T-helper 9 cell (primary cell): ENCODE measurements at places on chromosomes 12 and 14.

DNA sequence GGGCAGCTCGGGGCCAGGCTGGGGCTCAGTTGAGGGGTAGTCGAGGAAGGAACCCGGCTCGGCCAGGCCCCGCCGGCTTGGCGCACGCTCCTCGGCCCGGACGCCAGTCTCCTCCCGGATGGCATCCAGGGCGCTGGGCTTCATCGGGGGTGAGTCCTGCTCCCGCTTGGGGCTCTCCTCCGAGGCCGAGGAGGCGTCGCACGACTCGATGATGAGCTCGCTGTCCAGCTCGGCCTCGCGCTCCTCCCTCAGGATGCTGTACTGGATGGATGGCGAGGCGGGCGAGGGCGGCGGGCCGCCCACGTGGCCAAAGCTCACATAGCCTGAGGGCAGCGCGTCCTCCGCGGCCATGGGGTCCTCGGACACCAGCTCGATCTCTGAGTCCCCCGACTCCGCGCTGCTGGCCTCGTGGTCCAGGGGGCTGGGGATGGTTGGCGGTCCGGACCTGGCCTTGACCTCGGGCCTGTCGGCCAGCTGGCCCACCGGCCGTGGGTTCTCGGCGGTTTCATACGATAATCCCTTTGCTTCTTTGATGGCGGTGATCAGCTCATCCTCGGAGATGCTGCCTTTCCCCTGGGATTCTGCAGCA, 143.4 kb downstream of the RTN1 start:
- DNase-seq: no peak

GRCh38 chr12:67810166-67810565, 161.6 kb downstream of the DYRK2 start:
- no peak for DNase-seq

DNA sequence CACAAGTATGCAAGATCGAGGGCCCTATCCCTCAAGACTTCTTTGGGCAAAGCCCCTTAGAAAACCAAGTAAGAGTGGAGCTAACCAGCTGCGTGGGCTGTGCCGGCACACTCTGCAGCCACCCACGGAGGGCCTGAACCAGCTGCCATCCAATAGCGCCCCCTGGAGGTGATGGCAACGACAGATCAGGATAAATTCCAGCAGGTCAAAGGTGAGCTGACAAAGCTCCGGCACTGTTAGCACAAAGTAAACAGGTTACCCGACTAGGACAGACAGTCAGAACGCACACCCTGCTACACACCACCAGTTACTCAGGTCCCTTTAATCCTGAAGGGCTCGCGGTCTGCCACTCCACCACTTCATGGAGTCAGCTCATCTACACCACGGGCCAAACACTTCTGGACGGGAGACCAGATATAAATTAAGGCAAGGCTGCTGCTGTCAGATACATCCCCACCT, 4.9 kb downstream of the ZBTB39 start:
- DNase-seq: peak; percentile 74

- DNase-seq: peak; percentile 60
These were observed at the start of gene ABHD4 for GRCh38 chr14:22598099-22598895. TSS of gene ABHD4 (plus strand) at chr14:22598300. CDS start at chr14:22598307, 7 bp downstream.

GRCh38 chr12:46174919-46175318, 93.9 kb downstream of the SLC38A1 start:
- DNase-seq: no peak

GRCh38 chr12:67452119-67452805, 183.1 kb downstream of the CAND1 start:
- DNase-seq: no peak

- DNase-seq: no peak
These were observed 1358.8 kb upstream of the TMEM132C start for GRCh38 chr12:126907900-126908764.

DNA sequence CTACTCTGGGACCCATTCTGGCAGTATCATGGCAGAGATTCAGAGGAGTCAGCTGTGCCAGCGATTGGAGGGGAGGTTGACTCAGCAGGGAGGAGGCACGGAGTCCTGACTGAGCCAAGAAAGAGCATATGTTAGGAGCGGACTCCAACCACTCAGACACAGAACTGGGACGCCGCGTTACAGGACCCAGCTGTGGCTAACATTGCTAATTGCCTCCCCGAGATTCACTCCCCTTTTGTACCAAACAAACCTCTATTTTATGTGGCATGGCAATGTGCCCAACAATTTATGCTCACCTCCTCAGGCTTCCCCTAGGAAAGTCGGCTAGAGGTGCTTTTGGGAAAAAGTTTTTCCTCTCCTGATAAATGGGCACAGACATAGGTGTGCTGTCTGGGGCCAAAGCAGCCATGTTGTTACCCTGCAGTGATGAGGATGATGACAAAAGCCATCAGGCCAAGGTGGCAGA, 15.2 kb upstream of the CLIP1 start:
- no peak for DNase-seq

- no peak for DNase-seq
These were observed 150.9 kb downstream of the EMP1 start for GRCh38 chr12:13347241-13348043.

- no peak for DNase-seq
These were observed 204.5 kb upstream of the PPFIA2 start for GRCh38 chr12:81963636-81964035.

DNA sequence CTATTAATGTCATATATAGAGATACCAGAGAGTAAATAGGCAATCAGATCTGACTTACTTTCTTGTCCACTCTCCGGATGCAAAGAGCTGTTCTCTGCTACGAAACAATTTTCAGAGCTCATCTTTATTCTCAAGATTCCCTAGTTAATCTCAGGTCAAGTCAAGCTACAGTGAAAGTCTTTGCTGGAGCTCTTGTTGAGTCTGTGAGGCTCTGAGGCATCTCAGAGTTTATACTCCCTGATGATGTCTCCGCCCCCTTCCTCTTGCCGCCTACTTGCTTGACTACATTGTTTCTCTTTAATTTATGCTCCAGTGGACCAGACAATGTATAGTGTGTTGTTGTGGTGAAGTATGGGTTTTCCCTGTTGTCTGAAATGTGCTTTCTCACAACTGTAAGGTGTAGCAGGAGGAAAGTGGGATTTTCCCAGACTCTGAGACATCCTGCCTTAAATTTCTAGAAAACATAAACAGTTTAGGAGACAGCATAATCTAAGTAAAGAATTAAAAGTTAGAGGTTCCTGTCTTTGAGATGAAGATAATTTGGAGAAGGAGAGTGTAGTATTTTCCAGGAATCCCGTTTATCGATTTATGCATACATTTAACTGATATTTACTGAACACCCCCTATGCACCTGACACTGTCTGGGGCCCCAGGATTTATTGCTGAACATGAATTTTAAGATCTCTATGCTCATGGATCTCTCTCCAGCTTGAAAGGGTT, at the start of gene CD69:
Gene CD69, minus strand, starts transcription at position 203 of the 720 bp plus-strand sequence. Its CDS starts 81 bp downstream, at position 122.
- DNase-seq: peak; percentile 66

DNA sequence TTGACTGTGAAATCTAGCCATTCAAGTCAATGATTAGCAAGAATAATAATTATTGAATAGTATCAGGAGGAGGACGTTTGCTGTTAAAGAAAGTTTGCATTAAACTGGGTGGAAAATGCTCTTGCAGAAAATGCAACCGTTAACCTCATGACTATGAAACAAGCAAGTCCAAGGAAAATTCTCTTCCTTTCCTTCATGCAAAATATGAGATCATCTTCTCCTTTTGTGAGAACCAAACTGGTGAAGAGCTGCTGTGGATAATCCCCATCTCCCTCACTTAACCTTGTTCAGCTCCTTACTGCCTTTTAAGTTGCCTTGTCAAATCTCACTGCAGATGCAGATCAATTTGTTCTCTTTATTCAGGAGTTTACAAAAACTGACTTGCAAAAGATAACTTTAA, 142.5 kb downstream of the BCAT1 start:
- no peak for DNase-seq

- no peak for DNase-seq
These were observed 3.6 kb upstream of the NINJ2 start for GRCh38 chr12:666766-667308.

DNA sequence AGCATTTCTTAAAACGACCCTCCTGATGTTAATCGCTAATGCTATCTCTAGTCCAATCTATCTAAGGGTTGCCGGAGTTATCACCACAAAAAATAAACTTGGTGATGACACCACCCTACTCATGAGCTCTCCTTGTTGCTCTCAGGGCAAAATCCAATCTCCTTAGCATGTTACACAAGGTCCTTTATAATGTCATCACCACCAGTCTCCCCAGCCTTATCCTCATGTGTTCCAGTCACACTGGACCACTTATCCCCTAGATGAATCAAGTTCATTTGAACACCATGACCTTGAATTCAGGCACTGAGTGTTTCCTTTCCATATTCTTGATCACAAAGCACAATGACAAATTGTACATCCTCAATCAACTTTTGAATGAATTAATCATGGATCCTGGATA, 19.0 kb upstream of the DRAM1 start:
- DNase-seq: no peak

DNA sequence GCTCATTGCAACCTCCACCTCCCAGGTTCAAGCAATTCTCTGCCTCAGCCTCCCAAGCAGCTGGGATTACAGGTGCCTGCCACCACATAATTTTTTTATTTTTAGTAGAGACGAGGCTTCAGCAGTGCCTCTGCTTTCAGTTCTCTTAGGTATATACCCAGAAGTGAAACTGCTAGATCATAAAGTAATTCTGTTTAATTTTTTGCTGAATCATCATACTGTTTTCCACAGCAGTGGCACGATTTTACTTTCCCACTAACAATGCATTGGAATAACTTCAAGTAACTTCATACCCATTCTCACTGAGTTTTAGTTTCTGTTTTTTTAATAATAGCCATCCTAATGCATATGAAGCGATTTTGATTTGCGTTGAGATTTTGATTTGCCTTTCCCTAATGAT, 148.0 kb upstream of the G2E3 start:
- no peak for DNase-seq

- DNase-seq: no peak
These were observed 30.7 kb upstream of the OVCH1 start for GRCh38 chr12:29528161-29528560.

GRCh38 chr12:105200385-105200784, 35.6 kb downstream of the APPL2 start:
- DNase-seq: no peak

GRCh38 chr12:89225401-89225800, 126.9 kb downstream of the DUSP6 start:
- peak; percentile 43 for DNase-seq

GRCh38 chr14:60210703-60211102, 38.3 kb upstream of the PPM1A start:
- no peak for DNase-seq

DNA sequence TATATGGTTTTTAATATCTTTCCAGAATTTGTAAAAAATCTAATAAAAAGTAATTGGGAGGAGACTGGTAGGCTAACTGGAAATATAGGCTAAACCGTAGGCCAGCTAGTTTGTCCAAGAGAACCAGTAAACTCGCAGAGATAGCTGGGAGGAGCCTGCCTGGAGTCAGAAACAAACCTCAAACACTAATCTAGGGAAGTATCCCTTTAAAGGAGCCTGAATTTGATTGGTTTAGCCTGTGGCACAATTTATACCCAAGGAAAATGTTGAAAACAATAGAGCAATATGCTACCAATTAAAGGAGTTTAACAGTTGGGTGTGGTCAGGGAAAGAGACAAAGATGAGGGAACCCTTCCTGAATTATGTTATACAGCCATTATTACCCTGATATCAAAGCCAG, 109.6 kb downstream of the EML5 start:
- DNase-seq: no peak

- no peak for DNase-seq
These were observed 23.4 kb downstream of the G2E3 start for GRCh38 chr14:30582376-30582775.

GRCh38 chr14:100413699-100414098, 90.6 kb downstream of the SLC25A47 start:
- DNase-seq: no peak

DNA sequence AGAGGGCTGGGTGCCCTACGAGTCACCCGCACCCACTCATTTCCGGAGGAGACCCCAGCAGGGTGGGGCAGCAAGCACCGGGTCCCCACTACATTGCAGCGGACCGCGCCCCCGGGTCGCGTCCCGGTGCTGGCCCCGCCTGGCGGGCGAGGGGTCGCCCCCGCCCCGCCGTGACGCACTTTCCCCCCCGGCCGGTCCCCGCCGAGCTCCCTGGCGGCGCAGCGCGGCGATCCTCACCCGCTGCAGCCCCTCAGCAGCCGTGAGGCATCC, 106.1 kb downstream of the PRICKLE1 start:
- DNase-seq: no peak
